A549 treated with CORT108297 at 1 μM for 4 hours (cell line): ENCODE measurements at places on chromosomes 3 and 15. TPM values are rescaled to one million over a fixed set of nuclear protein-coding genes. Genes with fewer than 3 reads are reported as not detected.

Gene ARMC8
- 22.2 to 29.6 TPM (median 28.5 TPM) in 5 replicates for total RNA-seq

Gene KLHL25
- 6.3 to 8.8 TPM (median 8.0 TPM) in 5 replicates for total RNA-seq

Gene NANOGP8
- not detected in 5 replicates for total RNA-seq

Gene UROC1
- total RNA-seq, result not detected in 5 replicates

Gene CHL1
- total RNA-seq, result not detected in 5 replicates

Gene MESP2
- total RNA-seq, result 0.10 to 0.81 TPM (median 0.47 TPM) in 5 replicates

Gene PAQR9
- total RNA-seq, result 3.0 to 3.7 TPM (median 3.2 TPM) in 5 replicates

Gene CYP1A1
- total RNA-seq, result 1.3 to 2.5 TPM (median 2.0 TPM) in 5 replicates

Gene TRPC1
- total RNA-seq, result 5.2 to 9.4 TPM (median 8.2 TPM) in 5 replicates

Gene MCF2L2
- 0.03 to 0.38 TPM (median 0.10 TPM) in 5 replicates for total RNA-seq

Gene TNNC1
- 0.92 to 1.5 TPM (median 1.2 TPM) in 5 replicates for total RNA-seq

Gene FILIP1L
- 0.03 to 0.18 TPM (median 0.09 TPM) in 5 replicates for total RNA-seq

Gene LRRC31
- 0.02 TPM in 1 of 5 replicates, not detected in the others for total RNA-seq

Gene VPS8
- total RNA-seq, result 9.0 to 11.0 TPM (median 9.7 TPM) in 5 replicates

Gene EFCAB12
- 0.36 to 0.88 TPM (median 0.70 TPM) in 5 replicates for total RNA-seq

Gene ATP13A5
- total RNA-seq, result not detected in 5 replicates

Gene ENTPD3
- 0.04 to 0.06 TPM (median 0.05 TPM) in 3 of 5 replicates, not detected in the others for total RNA-seq

Gene MST1R
- total RNA-seq, result 6.9 to 9.5 TPM (median 8.7 TPM) in 5 replicates

Gene AQR
- total RNA-seq, result 27.3 to 33.4 TPM (median 30.8 TPM) in 5 replicates

Gene DCUN1D1
- total RNA-seq, result 14.6 to 20.8 TPM (median 19.2 TPM) in 5 replicates

Gene SYNPR
- total RNA-seq, result not detected in 5 replicates
